ENCODE measurements at places on chromosomes 16 and 17.

DNA sequence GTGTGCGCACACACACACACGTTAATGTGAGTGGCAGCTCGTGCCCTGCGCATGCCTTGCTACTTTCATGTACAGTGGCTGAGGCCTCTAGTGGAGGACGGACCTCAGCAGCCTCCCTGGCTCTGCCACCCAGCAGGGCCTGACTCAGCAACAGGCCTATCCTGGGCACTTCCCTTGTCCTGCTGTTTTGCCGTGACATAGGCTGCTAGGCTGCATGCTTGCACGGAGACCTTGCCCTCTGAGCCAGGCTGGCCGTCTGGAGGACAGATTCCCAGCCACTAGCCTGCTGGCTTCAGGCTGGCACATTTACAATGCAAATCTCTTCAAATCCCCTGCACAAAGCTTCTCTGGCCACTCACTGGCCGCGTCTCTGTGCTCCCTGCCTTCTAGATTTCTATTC, 9.5 kb downstream of the RNF213 start:
- DNase-seq = no peak

- no peak for DNase-seq
Observed at GRCh38 chr17:60168654-60169053, 18.9 kb downstream of the CA4 start.

DNA sequence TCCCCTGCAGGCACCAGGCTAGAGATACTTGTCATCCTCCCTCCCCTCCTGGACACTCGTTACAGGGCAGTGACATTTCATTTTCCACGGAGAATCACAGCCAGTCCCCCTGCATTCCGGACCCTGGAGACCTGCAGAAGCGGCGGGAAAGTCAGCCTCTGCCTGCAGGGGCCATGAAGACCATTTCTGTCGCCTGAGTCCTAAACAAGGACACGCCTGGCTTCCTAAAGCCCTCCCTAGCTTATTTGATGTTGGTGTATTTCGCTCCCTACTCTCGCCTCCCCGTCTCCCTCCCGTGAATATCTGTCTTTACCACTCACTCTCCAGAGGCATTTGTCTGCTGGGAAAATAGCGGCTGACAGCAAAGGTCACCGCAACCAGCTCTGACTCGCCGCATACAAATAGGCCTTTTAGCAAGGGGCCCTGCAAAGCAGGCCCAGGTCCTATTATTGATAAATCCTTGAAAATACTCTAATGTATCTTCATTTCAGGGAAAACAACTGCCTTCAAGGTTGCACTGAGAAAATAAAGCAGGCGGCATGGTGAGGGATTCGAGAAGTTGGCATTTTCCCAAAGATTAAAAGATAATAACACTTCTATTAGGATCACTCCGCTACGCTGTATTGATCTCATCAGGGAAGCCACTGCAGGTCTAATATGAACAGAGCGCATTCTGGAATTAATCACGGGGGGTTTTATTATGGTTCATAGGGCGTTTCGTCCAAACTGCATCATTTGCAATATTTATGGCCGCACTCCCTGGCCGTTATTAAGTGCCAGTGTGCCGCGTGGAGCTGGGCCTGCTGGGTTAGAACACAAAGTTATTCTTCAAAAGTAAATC, 447.1 kb upstream of the CDH5 start:
- DNase-seq = no peak

- no peak for DNase-seq
Observed at GRCh38 chr17:3573246-3574100, 15.9 kb upstream of the TRPV3 start.

- DNase-seq = no peak
Observed at GRCh38 chr17:81256616-81257015, 17.5 kb downstream of the NDUFAF8 start.

DNA sequence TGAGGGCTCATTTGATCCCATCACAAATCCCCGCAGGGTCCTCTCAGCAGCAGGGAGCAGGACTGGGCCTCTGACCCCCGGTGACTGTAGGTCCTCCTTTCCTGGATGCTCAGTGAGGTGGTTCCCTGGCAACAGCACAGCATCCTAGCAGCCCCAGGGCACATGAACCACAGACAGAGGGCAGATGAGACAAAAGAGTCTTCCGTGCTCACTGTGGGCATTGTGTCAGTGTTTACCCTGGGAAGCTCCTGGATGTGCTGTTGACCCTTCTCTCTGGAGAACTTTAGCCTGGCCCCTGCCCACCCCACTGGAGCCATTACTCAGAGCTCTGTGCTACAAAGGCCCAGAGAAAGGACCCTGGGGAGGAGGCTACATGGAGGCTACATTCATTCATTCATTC, 21.7 kb upstream of the TMEM220 start:
- no peak for DNase-seq

- DNase-seq = no peak
Observed at GRCh38 chr16:58317608-58318152, 22.9 kb upstream of the PRSS54 start.

DNA sequence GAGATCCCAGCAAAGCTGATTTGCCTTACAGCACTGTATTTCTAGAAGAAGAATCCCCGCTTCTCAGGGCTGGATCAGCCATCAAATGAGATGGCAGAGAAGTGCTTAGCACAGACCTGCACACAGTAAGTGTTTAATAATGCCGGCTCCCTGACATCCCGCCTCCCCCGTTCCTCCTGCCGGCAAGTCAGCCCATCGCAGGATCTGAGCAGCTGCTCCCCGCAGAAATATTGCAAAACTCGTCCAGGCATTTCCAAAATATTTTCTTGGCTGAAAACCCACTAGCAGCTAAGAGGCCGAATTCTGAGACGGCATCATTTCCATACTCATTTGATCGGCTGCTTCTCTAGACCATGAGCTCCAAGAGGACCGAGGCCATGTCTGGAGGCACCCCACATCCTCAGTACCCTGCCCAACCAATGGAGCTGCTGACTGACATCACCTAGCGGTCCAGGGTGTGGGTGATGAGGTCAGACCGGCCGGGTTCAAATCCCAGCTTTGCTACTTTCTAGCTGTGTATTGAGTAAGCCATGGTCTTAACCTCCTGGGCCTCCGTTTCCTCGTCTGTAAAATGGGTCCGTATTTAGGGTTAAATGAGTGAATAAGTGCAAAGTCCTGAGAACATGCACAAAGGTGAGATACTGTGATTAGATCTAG, 251.5 kb downstream of the KATNIP start:
- DNase-seq = no peak

GRCh38 chr17:80261159-80261894, 675 bp downstream of the RNF213 start:
- no peak for DNase-seq

GRCh38 chr17:63364387-63364786, 81.7 kb downstream of the CYB561 start:
- no peak for DNase-seq

- DNase-seq = no peak
Observed at GRCh38 chr17:79814127-79814973, 17.5 kb upstream of the CBX8 start.

GRCh38 chr17:81012574-81013447, 21.2 kb downstream of the CHMP6 start:
- DNase-seq = no peak

DNA sequence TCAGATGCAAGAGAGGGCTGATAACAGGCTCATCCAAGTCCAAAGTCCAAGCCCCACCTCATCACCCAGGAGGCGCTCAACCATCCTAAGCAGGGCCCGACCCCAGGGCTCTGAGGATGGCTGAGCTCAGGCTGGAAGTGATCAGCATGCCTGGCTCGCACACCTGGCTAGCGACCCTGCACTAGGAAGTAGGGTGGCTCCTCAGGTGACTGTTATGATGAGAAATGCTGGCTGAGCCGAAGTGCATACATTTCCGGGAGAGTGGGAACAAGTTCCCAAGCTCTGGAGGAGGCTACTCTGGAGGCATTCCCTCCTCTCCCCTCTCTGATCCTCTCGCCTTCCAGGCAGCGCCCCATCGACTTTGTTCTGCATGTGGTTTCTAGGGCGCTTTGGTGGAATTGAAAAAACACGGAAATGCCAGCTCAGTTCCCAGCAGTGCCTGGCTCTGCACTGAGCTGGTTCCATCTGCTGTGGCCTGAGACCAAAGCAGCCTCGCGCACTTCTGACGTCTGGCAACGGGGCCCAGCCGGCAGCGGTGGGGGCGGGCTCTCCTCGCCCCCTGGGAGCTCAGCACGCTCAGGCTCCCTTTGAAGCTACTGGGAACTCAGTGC, 130.3 kb downstream of the IRF8 start:
- DNase-seq = no peak

DNA sequence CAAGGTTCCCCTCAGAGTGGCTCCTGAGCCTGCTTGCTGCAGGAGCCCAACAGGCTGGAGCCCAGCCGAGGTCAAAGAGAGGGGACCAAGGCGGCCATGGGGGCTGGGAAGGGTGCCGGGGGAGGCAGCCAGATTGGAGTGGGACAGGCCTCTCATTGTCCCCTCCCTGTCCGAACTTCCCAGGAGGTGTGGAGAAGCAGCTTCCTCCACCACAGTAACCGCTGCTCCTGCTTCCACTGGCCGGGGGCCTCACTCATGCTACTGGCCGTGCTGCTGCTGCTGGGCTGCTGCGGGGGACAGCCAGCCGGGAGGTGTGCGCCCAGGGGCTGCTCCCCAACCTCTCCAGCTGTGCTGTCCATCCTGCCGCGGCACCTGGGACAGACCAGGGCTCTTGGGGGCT, 29.3 kb downstream of the TMEM94 start:
- no peak for DNase-seq

- DNase-seq = no peak
Observed at GRCh38 chr17:78044280-78044835, 84.2 kb downstream of the TMC6 start.

DNA sequence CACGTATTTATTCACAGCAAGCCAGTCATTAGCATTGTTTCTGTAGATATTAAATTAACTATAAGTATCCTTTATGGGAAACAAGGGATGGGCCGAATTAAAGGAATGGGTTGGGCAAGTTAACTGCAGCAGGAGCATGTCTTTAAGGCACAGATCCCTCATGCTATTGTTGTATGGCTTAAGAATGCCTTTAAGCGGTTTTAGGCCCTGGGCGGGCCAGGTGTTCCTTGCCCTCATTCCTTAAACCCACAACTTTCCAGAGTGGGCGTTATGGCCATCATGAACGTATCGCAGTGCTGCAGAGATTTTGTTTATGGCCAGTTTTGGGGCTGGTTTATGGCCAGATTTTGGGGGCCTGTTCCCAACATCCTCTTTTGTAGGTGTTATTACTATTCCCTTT, 9.1 kb downstream of the PHKB start:
- DNase-seq = no peak

DNA sequence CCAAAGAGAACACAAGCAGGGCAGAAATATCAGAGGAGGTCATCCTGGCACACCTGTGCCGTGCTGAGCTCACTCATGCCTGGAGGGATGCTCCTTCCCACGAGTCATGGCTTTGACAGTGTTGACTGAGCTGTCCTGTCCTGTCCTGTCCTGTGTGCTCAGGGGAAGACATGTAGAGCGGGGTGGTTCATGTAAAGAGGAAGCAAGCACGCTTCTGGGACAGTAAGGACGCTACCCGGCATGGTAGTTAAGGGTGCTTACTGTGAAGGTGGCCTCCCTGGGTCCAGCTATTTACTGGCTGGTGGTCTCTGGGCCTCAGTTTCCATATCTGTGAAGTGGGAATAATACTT, 398 bp downstream of the LGALS9 start:
- no peak for DNase-seq

GRCh38 chr17:78231991-78232858, 794 bp downstream of the TMEM235 start:
- no peak for DNase-seq

DNA sequence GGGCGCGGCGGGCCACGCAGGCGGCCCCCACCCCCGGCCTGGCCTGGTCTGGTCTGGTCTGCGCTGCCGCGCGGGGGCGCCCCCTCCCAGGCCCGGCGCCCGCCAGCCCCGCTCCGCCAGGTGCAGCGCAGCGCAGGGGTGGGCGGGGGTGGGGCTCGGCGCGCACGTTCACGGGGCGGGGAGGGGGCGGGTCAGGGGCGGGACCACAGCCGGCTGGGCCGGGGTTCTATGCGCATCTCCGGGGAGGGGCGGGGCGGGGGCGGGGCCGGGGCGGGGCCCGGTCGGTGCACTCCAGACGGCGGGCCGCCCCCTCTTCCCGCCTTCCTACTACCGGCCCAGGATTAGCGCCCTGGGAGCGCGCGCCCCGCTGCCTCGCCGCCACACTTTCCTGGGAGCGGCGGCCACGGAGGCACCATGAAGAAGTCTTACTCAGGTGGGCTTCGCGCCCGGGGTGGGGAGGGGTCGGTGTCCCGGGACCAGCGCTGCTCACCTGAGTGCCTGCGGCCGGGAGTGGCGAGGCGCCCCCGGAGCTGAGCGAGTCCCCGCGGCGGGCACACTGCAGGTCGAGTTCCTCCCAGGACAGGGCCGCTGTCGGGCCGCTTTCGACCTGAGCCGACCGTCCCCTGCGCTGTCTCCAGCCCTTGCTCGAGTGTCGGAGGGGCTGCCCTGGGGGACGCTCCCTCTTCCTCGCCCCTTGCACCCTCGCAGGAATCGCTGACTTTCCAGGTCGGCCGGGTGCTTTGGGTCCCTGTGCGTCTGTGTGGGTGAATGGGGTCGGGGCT, 140.5 kb downstream of the SEC14L1 start:
- DNase-seq = peak; percentile 22

DNA sequence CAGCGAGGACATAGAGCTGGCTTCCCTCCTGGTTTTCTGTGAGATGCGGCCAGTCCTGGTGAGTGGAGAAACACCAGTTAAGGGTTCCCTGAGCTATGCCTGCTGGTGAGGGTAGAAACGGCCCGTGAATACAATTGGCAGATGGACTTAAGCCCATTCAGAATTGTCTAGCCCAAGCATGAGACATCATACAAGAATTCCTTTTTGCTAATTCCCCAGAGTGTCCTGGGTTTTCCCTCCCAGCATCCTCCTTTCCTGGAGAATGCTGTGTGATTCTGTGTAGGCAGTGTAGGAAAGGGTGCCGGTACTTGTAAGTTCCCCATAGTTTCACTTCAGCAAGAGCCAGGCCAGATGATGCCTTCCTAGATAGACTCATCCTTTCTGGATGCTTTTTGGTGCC, 65.1 kb downstream of the SDR42E1 start:
- no peak for DNase-seq

GRCh38 chr16:1920727-1921171, 2.5 kb upstream of the HS3ST6 start:
- DNase-seq = no peak

DNA sequence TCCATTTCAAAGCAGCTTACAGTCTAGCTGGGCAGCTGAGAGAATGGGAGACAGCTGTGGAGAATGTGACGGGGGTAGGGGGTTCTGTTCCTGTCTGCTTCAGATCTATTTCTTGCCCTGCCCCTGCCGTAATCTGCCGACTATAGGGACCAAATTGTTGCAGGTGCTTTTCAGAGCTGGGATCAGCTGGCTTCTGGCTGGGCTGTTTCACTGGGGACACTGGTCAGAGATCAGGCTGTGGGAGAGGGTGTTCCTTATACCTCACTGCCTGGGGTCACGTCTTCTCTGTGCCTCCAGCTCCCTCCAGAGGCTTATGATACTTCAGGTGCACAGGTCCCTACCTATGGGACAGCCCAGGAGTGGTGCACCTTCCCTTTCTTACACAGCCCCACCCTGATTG, 514.9 kb upstream of the GOT2 start:
- DNase-seq = no peak

All from activated naive CD8-positive, alpha-beta T cell treated with anti-CD3 and anti-CD28 coated beads, Interleukin-2, amount 50 U/mL, for 16 hours (primary cell).